ENCODE measurements at places on chromosomes 12 and 14. TPM values are rescaled to one million over a fixed set of nuclear protein-coding genes. Genes with fewer than 3 reads are reported as not detected.

GRCh38 chr12:131218923-131219669, 265.4 kb downstream of the ADGRD1 start:
- no peak for DNase-seq

GRCh38 chr14:103699261-103699661, 16.0 kb downstream of the XRCC3 start:
- no peak for DNase-seq

DNA sequence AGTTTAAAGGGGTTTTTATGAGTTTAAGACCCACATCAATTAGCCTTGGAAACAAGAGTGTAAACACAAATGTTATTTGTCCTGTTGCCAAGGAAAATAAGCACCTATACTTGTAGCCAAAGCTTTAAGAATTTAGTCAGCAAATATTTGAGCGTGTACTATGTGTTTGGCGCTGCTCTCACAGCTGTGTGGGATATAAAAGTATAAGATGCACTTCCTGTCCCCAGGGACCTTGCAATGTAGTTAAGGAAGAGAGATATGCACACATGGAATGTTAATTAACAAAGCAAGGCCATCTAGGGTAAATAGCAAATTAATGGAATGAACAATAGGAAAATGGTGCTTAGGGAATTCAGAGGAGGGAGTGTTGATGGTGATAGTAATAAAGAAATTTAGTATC, 134.9 kb upstream of the SRRM4 start:
- DNase-seq, result no peak

DNA sequence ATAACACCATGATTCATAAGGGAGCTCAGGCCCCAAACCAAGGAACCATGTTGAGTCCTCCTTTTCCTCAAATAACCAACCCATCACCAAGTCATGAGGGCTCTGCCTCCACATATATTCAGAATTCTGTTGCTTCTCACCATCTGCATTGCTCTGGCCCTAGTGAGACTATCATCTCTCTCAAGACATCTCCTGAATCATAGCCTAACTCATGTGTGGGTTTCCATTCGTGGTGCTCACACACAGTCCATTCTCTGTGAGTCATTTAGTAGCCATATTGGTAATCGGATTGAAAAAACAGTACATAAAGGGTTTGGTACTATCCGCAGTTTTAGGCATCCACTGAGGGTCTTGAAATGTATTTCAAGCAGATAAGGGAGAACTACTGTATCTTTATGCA, 5.1 kb upstream of the SLC38A2 start:
- no peak for DNase-seq

GRCh38 chr12:75599061-75599460, 87.7 kb upstream of the KRR1 start:
- no peak for DNase-seq

DNA sequence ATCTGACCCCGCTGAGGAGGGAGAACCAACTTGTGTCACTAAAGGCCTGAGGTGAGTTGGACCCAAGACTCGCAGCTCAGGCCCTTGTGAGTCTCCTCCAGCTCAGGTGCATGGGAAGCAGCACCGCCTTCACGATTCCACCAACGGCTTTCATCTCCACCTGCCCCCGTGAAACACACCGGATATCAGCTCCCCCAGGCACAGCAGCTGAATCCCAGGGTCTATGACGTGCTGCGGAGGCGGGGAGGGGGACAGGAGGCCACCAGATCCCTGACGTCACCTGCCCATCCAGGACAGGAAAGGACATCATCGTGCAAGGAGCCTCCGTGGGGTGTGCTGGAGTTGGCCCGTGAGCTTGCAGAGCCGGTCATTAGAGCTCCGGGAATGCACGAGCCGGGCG, 18.5 kb upstream of the SFSWAP start:
- no peak for DNase-seq

GRCh38 chr12:55039395-55040354, 19.9 kb downstream of the NEUROD4 start:
- DNase-seq, result no peak

GRCh38 chr14:75673345-75674035, 12.4 kb downstream of the TTLL5 start:
- no peak for DNase-seq

DNA sequence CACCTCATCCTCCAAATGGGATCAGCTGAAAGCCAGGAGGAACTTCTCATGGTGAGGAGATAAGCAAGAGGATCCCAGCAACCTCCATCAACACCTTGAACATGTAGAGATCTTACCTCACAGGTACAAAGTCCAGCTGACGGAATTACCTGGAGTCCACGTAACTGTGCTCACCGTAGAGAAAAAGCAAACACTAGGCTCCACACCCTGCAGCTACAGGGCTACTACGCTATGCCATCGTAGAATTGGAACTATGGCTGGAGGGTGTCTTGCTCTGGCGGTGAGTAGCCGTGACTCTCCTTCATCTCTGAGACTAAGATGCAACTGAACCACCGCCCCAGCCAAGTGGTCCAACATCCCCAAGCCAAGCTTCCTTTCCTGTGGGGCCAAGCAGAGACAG, 50.5 kb downstream of the CRY1 start:
- DNase-seq, result no peak

- no peak for DNase-seq
Observed at GRCh38 chr14:23578560-23579310, at the start of gene JPH4. Gene JPH4 (minus strand): TSS chr14:23578790. CDS start chr14:23577453, 1,337 bp downstream.

The SMIM41 gene
- 0.13 TPM for total RNA-seq

DNA sequence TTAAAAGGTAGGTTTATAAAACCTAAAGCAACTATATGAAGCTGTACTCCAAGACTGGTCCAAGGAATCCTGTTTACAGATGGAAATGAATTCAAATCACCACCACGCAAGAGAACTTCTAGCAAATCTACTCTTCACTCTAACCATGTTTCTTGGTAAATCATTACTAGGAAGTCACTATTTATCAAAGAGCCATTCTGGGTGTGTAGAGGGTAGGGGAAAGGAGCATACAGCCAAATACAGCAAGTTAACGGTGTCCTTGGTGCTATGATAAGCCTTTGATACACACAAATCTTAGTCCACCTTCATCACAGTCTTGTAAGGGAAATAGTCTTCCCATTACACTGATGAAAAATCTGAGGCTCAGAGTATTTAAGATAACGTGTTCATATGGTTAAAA, 16.8 kb downstream of the NIN start:
- DNase-seq, result no peak

- no peak for DNase-seq
Observed at GRCh38 chr12:11823043-11823442, 173.6 kb downstream of the ETV6 start.

GRCh38 chr14:68780358-68781160, 12.3 kb downstream of the ZFP36L1 start:
- DNase-seq, result no peak

GRCh38 chr14:72880164-72880563, 13.7 kb downstream of the DPF3 start:
- DNase-seq, result no peak

The KRT79 gene
- 0.26 TPM for total RNA-seq

GRCh38 chr12:18284386-18284785, 23.1 kb downstream of the PIK3C2G start:
- no peak for DNase-seq

The COQ5 gene
- 38.9 TPM for total RNA-seq

- no peak for DNase-seq
Observed at GRCh38 chr12:65878540-65878939, 54.3 kb downstream of the HMGA2 start.

The CCDC198 gene
- total RNA-seq, result not detected

DNA sequence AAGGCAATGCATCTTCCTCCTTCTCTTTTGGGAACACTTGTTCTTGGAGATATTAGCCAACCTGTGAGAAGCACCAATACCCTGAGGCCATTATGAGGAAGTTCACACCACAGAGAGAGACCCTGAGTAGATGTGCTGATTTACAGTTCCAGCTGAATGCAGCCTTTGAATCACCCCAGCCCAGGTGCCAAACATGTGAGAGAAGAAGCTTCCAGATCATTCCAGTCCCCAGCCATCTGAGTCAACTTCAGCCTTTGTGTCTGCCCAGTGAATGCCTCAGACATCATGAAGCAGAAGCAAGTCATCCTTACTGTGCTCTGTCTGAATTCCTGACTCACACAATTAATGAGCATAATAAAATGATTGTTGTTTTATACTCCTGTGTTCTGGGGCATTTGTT, 25.1 kb downstream of the C12orf42 start:
- peak; percentile 65 for DNase-seq

GRCh38 chr12:13350381-13350780, 153.9 kb downstream of the EMP1 start:
- no peak for DNase-seq

DNA sequence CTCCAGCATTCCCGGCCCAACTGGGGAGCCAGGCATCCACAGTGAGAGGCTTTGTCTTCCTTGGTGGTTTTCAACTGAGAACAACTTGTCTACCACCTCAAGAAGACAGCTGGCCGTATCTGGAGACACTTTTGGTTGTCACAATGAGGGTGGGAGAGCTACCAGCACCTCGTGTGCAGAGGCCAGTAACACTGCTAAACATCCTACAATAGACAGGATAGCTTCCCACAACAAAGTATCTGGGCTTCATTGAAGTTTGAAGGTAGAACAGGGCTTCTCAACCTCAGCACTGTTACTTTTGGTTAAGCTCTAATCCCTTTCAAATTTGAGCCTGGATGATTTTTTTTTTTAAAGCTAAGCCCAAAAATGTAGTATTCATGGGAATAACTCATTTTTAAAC, 10.9 kb downstream of the SLC7A8 start:
- DNase-seq, result no peak

DNA sequence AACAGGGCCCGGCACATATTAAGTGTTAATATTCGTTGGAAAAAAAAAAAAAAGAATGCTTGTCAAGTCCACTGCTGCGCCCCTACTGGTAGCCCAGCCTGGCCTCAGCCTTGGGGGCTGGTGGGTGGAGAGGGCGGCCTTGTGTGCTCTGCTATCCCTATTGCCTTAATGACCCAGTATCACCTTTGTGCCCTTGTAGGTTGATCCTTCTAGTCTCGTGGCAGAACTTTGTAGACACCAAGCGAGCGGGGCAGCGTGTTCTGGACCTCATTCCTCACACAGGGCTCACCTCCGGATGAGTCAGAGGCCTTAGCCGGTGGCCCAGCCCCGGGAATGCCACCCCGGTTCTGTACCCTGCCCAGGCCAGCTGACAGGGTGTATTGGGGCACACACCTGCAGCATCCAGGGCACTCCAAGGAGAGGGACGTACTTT, 1.8 kb upstream of the RCOR1 start:
- DNase-seq, result peak; percentile 59
